ENCODE measurements at places on chromosomes 7 and 10.

GRCh38 chr10:510415-510881, 179.0 kb downstream of the DIP2C start:
- no peak for DNase-seq

- no peak for DNase-seq
Observed at GRCh38 chr10:28540145-28540544, 7.2 kb downstream of the WAC start.

DNA sequence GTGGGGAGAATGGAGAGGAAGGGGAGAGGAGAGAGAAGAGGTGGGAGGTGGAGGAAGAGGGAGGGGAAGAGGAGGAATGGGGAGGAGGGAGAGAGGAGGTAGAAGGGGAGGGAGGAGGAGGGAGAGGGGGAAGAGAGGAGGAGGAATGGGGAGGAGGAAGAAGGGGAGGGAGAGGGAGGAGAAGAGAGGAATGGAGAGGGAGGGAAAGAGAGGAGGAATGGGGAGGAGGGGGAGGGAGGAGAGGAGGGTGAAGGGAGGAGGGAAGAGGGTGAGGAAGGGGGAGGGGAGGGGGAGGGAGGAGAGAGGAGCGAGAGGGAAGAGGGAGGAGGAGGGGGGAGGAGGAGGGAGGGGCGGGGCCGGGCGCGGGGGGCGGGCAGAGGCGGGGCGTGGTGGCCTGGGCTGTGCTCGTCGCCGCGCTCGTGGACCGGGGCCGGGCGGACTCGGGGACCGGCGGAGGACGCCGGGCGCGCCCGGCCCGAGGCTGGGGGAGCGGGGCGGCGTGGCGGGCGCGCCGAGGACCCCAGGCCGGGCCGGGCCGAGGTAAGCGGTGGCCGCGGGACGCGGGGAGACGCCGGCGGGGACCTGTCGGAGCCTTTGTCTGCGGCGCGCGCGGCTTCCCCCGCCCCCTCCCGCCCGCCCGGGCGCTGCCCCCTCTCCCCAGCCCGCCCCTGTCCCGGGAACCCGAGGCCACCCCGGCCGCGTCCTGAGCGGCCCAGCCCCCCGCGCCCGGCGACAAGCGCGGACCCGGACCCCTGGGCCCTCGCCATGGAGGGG, at the start of gene SLC29A4:
TSS of gene SLC29A4 (plus strand) at position 401 of the 774 bp plus-strand sequence. CDS start 4,874 bp downstream, outside the sequence.
- DNase-seq: no peak

DNA sequence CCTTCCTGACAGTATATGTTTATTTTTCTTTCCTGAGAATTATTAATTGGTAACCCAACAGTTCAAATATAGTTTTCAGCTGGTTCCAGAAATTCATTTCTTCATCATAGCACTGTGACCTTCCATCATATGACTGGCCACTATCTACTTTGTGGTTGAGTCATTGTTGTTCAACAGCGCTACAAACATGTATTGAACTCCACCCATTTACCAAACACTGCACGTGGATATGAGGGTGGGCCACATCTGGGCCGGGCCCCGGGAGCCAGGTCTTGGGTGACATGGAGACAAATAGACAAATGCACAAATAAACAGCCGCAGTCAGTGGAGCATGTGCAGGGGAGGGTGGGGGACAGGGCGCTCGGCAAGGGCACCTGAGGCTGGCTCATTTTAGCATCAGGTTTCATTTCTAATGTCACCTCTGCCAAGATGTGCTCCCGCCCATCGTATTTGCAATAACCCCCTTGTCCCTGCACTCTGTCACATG, 24.0 kb upstream of the EEPD1 start:
- no peak for DNase-seq

GRCh38 chr7:47643716-47644400, 61.9 kb upstream of the TNS3 start:
- DNase-seq: no peak

DNA sequence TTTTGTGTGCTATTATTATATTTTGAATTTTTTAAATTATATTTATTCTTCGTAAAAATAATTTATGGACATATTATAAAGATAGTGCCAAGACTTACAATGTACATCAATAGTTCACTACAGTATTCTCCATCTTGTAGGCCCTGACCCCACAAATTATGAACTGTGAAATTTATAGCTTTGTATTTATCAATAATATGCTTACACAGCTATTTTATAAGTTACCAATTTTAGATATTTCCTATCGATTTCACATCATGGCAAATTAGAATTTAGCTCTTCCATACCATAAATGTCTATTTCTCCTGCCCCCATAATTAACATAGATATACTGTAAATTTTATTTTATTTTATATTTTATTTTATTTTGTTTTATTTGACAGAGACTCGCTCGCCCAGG, 34.4 kb upstream of the GNAI1 start:
- DNase-seq: no peak

All from GM12892 (cell line).